Naive B cell (primary cell): ENCODE measurements at places on chromosomes 3 and 15. TPM values are rescaled to one million over a fixed set of nuclear protein-coding genes. Genes with fewer than 3 reads are reported as not detected.
A peak's percentile ranks its signal among the peaks of the same experiment; 100 is the strongest.

Gene LHFPL4
- polyA plus RNA-seq: 0.28 TPM

DNA sequence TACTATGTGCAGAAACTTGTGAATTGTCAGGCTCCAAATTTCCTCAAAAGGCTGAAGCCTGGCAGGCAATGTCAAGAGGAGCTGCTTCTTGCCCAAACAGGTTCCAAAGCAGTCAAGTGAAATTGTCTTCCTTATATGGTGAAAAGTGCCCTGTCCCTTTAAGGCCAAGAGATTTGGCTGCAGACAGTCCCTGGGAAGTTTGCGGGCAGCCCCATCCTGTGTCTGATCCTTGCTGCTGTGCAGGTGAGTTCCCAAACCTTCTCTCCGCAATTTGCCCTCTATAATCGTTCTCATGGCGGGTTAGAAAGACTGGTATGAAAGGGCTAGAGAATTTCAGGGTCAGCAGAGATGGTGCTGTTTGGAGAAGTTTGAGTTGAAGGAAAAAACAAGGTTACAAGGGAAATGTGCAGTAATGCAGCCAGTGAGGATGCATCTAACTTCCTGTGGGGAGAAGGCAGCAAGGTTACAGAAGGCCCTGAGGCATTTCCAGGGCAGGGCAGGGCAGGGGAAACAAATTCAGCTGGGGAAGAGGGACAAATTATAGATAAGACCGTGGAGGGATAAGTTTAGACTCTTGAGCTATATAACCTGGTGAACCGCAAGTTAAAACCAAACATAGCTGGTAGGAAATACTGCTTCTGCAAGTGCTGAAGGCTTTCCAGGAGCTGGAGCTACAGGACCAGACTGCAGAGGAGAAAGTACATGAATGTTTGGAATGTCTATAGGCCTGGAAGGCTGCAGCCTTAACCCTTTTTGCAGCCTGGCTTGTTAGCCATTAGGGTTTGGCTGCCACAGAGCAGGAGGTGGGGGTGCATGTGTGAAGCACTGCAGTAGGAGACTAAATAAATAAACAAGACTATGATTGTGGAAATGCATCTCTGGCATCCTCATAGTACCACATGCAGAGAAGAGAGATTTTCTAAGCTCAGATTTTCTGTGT is 256.2 kb upstream of the IL12A start:
- H3K36me3 ChIP-seq: no peaks in the 10 kb centered on the region
- no peaks in the 10 kb centered on the region for H3K4me1 ChIP-seq
- no peak overlapping the region for H3K4me3 ChIP-seq
- H3K27ac ChIP-seq: no peak overlapping the region
- no peak for DNase-seq
- peaks cover 3% of the 10 kb centered on the region for H3K27me3 ChIP-seq

DNA sequence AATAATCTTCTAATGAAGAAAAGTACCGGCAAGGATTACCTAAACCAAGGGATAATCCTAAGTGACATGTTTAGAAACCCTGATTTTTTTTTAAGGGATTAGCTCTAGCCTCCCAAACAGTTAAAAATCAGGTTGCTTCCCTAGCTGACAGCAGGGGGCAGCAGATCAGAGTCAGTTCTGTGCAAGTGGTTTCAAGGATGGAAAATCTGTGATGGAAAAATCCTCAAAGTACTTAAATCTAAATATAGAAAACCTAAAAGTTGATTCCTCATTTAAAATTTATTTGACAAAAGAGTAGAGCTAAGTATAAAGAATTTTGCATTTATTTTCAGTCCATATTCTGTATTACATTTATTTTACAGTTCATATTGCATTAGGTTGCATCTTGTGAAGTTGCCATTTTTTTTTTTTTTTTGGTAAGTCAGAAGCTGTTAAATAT is 107.6 kb downstream of the PEX5L start:
- no peak overlapping the region for H3K4me3 ChIP-seq
- no peaks in the 10 kb centered on the region for H3K4me1 ChIP-seq
- H3K27me3 ChIP-seq: peaks cover 17% of the 10 kb centered on the region
- peak; percentile 3 for DNase-seq
- H3K27ac ChIP-seq: no peak overlapping the region

GRCh38 chr15:82641129-82641798 is 5.9 kb downstream of the CPEB1 start:
- H3K36me3 ChIP-seq: no peaks in the 10 kb centered on the region
- no peak overlapping the region for H3K27ac ChIP-seq
- H3K4me1 ChIP-seq: no peaks in the 10 kb centered on the region

DNA sequence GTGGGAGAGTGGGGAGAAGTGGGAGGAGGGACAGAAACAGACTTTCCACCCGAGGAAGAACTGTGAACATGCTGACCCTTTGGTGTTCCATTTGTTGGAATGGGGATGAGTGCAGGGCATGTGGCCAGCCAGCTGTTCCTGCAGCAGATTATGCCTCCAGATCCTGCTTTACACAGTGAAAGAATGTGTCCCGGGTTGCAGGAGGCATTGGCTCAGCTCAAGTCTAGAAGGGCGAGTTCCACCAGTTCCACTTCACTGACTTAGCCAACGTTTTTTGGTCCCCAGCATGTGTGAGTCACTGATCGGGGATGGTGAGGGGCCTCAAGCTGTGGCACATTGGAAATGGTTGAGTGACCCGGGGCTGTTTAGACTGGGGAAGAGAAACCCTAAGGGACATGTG is 307.0 kb upstream of the ROPN1 start:
- H3K27ac ChIP-seq: no peak overlapping the region
- H3K27me3 ChIP-seq: peaks cover 3% of the 10 kb centered on the region
- no peaks in the 10 kb centered on the region for H3K36me3 ChIP-seq
- no peak overlapping the region for H3K4me3 ChIP-seq
- DNase-seq: no peak

- DNase-seq: no peak
- no peak overlapping the region for H3K4me3 ChIP-seq
- H3K27me3 ChIP-seq: no peaks in the 10 kb centered on the region
- peaks cover 82% of the 10 kb centered on the region for H3K4me1 ChIP-seq
- peak overlapping the region; percentile 45 for H3K27ac ChIP-seq
Measured at GRCh38 chr3:31882895-31883294, 98.2 kb downstream of the OSBPL10 start.

Gene CLDN16
- not detected for polyA plus RNA-seq

Gene HRG
- not detected for polyA plus RNA-seq
